ENCODE measurements at places on chromosomes 2 and 18.
A peak's percentile ranks its signal among the peaks of the same experiment; 100 is the strongest.

- no peak overlapping the region for H3K4me3 ChIP-seq
- no peaks in the 10 kb centered on the region for H3K36me3 ChIP-seq
- H3K4me1 ChIP-seq, result no peaks in the 10 kb centered on the region
- no peak for DNase-seq
Observed at GRCh38 chr2:169118060-169118459, 48.7 kb downstream of the DHRS9 start.

DNA sequence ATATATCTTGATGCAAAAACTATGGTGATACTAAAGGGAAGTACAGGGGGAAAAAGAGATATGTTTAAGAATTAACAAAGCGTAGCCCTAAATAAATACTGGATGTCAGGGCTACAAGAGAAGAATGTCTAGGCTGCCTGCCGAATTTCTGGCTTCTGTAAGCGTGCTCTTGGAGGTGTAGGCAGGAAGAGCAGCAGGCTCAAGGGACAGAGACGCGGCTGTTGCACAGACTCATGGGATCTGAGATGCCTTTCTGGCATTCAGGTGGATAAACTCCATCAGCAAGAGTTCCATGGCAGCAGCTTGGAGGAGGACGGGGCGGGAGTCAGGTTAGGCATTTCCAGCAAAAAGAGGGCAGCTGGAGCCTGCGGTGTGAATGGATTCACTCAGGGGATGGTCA is 123.2 kb upstream of the TWIST2 start:
- no peaks in the 10 kb centered on the region for H3K27me3 ChIP-seq
- no peaks in the 10 kb centered on the region for H3K36me3 ChIP-seq
- no peak for DNase-seq
- H3K27ac ChIP-seq, result no peak overlapping the region
- H3K4me3 ChIP-seq, result no peak overlapping the region
- no peaks in the 10 kb centered on the region for H3K4me1 ChIP-seq

GRCh38 chr2:67268797-67269196 is 128.3 kb upstream of the ETAA1 start:
- H3K4me1 ChIP-seq, result no peaks in the 10 kb centered on the region
- H3K4me3 ChIP-seq, result no peak overlapping the region
- no peaks in the 10 kb centered on the region for H3K36me3 ChIP-seq
- H3K27me3 ChIP-seq, result no peaks in the 10 kb centered on the region

GRCh38 chr18:46641917-46642316 is 15.1 kb downstream of the LOXHD1 start:
- DNase-seq, result no peak
- no peaks in the 10 kb centered on the region for H3K4me1 ChIP-seq
- no peak overlapping the region for H3K27ac ChIP-seq
- no peaks in the 10 kb centered on the region for H3K36me3 ChIP-seq
- H3K27me3 ChIP-seq, result no peaks in the 10 kb centered on the region
- no peak overlapping the region for H3K4me3 ChIP-seq

- no peaks in the 10 kb centered on the region for H3K27me3 ChIP-seq
- no peaks in the 10 kb centered on the region for H3K4me1 ChIP-seq
- no peak overlapping the region for H3K4me3 ChIP-seq
Observed at GRCh38 chr2:233799087-233799665, 21.0 kb downstream of the MROH2A start.

- H3K27ac ChIP-seq, result peak overlapping the region; percentile 93
- H3K27me3 ChIP-seq, result no peaks in the 10 kb centered on the region
- no peaks in the 10 kb centered on the region for H3K36me3 ChIP-seq
- no peak for DNase-seq
Observed at GRCh38 chr2:230714136-230714480, 1.5 kb downstream of the CAB39 start.

GRCh38 chr2:98697651-98698337 is 33.1 kb downstream of the MGAT4A start:
- no peak for DNase-seq
- no peaks in the 10 kb centered on the region for H3K36me3 ChIP-seq
- no peaks in the 10 kb centered on the region for H3K27me3 ChIP-seq
- no peak overlapping the region for H3K27ac ChIP-seq
- no peak overlapping the region for H3K4me3 ChIP-seq
